ENCODE measurements at places on chromosomes 1 and 21.
A peak's percentile ranks its signal among the peaks of the same experiment; 100 is the strongest.

DNA sequence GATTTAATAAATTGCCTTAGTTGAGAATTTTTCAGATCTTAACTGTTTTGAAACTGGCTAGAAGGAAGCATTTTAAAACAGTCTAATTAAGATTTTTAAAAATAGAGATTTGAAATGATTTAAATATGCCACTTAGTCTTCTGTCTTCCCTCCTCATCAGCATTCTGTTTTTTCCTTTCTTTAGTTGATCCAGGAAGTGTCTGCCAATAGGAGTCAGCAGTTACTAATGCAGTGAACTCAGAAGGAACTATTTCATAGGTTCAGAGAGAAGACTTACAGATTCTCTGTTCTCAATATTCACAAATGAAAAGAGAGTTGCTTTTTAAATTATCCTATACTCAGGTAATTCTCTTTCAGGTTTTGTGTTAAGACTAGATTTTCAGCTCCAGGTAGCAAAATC, 84.5 kb downstream of the RPS6KC1 start:
- no peak for DNase-seq

DNA sequence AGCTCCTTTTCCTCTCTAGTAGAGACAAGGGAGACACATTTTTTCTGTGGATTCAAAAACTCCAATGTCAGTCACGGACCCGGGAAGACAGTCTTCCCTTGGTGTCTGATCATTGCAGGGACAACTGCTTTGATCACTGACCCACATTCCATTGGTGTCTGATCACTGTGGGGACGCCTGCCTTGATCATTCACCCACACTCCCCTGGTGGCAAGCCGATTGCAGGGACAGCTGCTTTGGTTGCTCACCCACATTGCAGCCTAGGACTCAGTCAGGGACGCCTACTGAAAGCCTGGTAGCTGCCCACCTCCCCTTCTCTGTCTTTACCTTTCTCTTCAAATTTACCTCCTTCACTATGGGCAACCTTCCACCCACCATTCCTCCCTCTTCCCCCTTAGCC, 206.6 kb upstream of the DUSP10 start:
- DNase-seq: no peak

DNA sequence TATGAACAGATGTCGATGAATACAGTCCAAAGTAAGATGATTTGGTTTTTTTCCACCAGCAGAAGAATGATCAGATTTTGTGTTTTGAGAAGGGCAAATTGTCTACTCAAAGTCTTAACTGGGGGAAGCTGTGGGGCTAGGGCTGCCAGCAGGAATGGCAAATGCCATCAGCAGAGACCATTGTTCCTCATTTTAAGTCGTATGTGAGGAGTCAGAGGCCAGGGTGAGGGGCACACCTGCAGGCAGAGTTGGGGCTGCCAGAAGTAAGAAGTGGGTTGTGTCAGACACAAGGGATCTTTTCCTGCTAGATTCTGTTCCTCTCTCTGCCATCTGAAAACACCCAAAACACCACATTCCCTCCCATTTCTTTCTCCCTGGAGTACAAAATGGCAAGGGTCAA, 8.7 kb downstream of the PARK7 start:
- DNase-seq: no peak

GRCh38 chr1:55781944-55782482, 566.8 kb upstream of the USP24 start:
- DNase-seq: no peak

- no peak for DNase-seq
These were observed 43.9 kb downstream of the ABCG1 start for GRCh38 chr21:42262831-42263231.

- no peak for DNase-seq
These were observed 169.6 kb downstream of the ROR1 start for GRCh38 chr1:63943393-63943792.

GRCh38 chr1:201537028-201537427, 1.9 kb upstream of the NAV1 start:
- DNase-seq: no peak

DNA sequence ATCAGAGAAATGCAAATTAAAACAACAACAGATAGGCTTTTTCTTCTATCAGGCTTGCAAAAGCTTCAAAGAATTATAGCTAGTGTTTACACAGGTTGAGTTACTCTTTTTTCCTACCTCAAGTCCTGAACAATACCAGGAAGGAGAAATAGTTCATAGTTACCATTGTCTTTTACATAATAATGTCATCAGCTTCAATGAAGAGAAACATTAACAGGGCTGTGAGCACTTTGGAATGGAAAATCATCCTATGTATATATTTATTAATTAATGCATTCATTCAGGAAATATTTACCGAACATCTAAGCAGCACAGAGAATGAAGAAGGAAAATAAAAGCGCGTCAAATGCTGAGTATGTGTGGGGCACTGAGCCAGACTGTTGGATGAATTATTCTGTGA, 197.3 kb downstream of the ZBTB18 start:
- DNase-seq: no peak

DNA sequence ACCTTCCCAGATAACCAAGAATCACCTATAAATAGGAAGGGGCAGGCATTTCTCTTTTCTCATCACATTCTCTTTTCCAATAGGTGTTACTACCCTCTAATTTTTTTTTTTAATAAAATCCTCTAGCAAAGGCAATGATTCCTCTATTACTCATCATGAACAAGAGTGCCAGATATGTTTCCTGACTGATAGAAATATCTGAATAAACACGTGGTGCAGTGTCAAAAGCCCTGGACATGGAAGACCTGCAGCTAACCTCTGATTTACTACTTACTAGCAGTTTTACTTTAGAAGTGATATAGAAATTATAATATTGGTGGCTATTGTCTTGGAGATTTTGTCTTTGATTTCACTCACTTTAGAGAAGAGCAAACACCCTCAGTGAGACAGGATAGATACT, 194.6 kb upstream of the SAMSN1 start:
- DNase-seq: no peak

- DNase-seq: no peak
These were observed 126.0 kb downstream of the KIAA0319L start for GRCh38 chr1:35431173-35431599.

DNA sequence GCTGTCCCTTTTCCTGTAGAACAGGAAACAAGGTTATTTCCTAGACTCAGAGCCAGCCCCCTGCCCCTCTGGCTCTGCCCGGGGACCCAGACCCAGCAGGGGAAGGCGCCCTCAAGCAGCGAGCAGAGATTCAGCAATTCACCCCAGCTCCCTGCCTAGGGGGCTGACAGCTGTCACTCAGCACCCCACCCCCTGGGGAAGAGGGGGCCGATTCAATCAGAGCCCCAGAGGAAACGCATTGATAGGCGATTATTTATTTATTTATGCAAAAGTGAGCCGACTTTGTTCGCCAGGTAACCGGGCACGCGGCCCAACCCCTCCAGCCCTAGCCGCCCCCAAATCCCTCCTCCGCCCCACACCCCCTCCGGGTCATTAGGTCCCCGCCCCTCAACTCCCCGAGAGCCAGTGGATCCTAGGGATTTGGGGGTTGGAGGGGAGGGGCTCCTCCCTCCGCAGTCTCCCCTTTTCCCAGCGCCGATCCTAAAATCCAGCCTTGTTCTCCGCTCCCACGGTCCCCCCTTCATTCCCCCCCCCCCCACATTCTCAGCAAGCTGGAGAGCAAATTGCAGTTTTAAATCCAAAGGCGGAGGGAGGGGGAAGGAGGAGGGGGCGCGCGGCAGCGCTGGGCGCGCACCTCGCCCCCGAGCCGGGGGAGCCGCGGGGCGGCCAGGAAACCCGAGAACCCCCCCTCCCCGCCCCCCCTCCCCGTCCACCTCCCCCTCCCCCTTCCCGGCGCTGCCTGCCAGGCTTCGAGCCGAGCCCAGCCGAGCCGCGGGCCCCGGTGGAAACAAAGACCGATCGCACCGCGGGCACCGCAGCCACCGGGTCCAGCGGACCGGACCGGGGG, 1.3 kb downstream of the AHDC1 start:
- DNase-seq: peak; percentile 47

- DNase-seq: no peak
These were observed 47.5 kb upstream of the NTPCR start for GRCh38 chr1:232902774-232903350.

- no peak for DNase-seq
These were observed 8.9 kb downstream of the PLD5 start for GRCh38 chr1:242515555-242515954.

DNA sequence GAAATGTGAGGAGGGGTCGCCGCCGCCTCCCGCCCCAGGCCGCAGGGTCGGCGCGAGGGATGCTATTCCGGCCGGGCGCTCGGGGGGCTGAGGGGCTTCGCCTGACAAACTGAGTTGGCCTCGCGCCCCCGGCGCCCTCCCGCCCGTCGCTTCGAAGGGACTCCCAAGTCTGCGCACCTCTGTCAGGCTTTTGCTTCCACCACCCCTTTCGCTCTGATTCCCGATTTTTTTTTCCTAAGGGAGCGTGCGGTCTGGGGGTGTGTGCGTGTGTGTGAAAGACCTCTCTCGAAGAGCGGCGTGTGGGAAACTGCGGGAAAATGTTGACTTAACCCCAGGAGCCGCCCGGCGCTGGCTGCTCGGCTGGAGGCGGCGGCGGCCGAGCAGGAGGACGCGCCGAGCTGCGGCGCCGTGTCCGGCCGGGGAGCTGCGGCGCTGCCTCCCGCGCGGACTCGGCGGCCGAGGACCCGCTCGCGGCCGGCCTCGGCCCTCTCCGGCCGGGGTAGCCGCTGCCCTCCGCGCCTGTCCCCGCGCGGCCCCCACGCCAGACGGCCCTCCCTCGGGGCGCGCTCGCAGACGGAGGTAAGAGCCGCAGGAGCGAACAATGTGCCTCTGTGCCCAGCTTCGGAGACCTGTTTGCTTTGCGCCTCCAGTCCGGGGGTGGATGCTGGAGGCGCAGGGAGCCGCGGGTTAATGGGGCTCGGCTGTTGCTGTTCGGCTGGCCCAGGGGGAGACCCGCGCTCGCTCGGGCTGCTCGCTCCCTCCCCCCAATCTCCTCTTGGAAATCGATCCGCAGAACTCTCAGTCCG, 1.1 kb downstream of the ADGRL2 start:
- DNase-seq: no peak

DNA sequence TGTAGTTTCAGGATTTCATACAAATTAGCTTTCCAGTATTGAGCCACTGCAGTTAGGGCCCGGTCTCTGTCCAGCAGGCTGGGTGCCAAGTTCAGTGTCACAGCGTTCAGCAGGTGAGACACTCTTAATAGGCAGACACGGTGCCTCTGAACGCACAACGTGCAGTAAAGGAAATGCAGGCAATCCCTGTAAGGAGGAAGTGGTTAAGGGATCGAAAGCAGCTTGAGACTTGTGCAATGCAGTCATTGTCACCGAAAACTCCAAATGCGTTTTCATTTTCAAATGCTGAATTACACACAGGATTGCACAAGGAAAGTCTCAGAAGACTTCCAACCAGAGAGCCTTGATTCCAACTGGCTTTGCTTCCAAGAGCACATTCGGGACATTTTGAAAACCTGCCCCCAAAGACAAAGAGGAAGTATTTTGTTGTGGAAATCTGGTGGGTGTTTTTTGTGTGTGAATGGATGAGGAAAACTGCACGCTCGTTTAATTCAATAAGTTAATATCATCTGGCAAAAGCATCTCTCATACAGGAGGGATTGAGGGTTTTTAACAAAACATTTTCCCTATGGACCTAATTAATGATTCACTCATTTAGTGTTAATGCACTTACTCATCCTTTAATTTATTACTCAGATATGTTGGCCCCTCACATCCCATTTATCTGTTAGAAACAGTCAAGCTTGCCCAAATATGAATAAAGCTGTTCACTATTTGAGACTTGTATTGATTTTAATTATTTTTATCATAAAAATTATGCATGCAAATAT, 61.6 kb downstream of the PTGS2 start:
- peak; percentile 98 for DNase-seq

DNA sequence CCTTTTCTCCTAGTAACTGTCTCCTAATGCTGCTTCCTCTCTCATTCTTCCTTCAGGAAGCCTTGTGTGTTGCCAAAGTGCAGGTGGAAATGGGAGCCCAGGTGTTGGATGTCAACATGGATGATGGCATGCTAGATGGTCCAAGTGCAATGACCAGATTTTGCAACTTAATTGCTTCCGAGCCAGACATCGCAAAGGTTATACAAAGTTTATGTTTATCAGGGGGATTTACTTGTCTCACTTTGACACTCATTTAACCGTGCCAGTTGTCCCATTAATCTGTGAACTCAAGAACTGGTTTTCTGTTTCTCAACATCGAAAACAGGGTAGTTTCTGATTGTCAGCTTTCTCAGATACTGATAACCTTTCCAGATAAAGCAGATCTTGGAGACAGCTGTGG, 40.4 kb downstream of the MTR start:
- no peak for DNase-seq

GRCh38 chr1:101237229-101237837, 514 bp downstream of the S1PR1 start:
- peak; percentile 34 for DNase-seq

DNA sequence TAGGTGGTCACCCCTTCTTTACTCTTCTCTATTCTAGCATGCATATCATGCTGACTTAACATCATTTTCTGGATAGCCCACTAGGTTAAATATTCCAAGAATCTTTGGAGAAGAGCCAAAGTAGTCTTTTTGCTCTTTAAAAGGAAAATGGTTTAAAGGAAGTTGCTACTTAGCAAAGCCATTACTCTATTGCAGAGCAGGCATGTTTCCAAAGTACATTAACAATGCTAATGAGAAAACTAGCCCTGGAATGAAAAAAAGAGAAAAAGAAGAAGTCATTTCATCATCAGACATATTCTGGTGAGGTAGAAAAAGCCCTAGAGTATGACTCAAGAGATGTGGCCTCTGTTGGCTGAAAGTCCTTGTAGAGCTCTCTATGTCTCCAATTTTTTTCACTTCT, 74.0 kb downstream of the NUF2 start:
- no peak for DNase-seq

DNA sequence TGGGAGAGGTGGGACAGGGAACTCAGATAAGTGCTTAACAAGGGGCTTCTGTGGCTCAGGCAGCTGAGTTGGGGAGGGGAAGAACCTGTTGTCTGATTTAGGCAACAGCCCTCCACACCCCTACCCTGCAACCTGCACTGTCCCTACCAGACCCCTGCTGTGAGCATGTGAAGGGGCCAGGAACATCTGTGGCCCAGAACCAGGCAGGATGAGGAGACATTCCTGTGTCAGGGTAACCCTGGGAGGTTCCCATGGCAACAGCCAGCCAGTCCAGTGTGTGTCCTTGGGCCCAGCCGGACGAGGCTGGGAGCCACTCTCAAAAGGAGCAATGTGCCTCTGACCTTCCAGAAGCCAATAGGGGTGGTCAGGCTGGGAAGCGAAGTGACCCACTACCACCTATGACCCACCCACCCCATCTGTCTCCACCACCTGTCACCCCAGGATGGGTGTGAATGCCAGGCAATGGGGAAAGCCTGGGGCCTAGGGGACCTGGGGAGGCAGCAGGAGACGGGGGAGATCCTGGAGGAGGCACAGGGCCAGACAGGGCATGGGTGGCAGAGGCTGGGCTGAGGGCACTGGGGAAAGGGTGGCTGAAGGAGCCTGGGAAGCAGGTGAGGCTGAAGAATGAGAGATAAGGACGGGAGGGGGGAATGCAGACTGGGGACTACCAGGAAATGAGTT, 5.0 kb upstream of the PMVK start:
- DNase-seq: no peak

GRCh38 chr1:23403735-23404486, 20.6 kb downstream of the TCEA3 start:
- DNase-seq: peak; percentile 97

- no peak for DNase-seq
These were observed 1037.4 kb upstream of the TMPRSS15 start for GRCh38 chr21:19440792-19441655.

GRCh38 chr1:35914717-35915116, 16.2 kb upstream of the AGO3 start:
- no peak for DNase-seq
